ENCODE measurements at places on chromosomes 7 and 10.

DNA sequence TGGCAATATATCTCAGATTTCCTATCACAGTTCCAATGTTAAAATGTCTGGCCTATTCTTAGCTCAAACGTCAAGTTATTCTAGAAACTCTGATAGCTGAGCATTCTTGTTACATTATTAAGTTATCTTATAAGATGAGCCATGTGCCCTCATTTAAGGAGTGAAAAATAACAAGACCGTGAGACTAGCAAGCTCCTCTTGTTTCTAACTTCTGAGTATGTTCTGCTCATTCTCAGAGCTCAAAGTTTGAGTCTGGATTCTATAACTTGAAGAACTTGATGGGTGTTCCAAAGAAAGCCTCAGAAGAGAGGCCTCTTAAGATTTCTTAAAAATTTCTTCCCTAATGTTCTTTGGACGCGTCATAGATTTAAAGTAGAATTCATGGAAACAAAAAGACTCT, 215.2 kb downstream of the HTR7 start:
- no peak for DNase-seq

DNA sequence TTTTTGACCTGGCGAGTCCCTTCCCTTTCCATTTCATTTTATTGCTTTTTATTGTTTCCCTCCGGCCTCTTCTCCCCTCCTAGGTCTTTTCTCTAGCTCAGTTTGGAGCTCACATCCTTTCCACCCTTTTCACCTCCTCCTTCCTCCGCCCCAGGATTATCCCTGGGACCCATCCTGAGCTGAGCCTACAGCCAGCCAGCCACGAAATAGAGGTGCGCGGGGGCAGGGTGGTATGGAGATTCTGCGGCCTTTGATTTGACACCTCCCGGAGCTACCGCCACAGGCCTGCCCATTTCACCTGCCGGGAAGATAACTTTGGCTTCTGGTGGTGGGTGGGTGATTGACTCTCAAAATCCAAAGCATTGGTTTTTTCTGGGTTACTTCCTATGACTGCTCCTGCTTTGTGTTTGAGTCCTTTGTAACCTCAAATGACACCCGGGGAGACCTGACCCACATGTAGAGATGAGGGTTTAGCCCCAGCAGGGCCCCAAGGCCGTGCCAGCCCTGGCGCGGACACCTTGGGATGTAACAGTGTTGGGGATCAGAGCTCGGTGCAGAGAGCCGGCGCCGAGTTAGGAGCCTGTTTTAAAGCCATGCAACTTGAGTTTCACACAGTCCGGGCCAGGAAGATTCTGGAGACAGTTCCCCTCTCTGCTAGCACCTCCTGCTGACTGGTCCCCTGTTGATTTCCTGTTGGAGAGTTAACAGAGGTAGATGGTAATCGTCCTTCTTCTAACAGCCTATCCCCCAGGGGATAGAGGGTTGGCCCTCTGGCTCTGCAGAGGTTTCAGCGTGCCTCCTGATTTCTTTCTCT, 1.5 kb downstream of the DUSP5 start:
- no peak for DNase-seq

GRCh38 chr7:6251653-6252052, 20.8 kb downstream of the CYTH3 start:
- DNase-seq, result no peak

DNA sequence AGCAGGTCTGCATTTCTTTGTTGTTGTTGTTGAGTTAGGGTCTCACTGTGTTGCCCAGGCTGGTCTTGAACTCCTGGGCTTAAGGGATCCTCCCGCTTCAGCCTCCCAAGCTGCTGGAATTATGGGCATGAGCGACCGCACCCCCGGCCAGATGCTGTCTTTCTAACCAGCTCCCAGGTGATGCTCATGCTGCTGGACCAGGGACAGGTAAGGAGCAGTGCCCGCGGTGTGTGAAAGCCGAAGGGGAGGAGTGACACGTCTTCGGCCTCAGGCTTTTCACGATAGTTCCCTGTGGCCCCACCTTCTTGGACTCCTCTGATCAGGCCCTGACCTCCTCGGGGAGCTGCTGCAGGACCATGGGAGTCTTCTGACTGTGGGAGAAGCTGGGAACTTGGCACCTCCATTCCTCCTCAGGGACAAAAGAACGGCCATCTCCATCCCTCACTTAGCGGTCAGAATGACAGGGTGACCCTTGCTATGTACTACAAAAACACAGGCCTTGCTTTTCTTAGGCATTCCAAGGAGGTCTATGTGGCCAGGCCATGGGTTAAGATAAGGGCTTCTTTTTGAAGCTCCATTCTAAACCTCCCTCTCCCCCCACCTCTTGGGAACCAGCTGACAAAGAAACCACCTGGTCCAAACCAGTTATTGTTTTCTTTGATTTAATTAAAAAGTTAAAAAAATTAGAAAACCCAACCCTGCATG, 5.5 kb downstream of the SFRP5 start:
- no peak for DNase-seq

GRCh38 chr7:120156476-120156875, 116.5 kb upstream of the KCND2 start:
- DNase-seq, result no peak

DNA sequence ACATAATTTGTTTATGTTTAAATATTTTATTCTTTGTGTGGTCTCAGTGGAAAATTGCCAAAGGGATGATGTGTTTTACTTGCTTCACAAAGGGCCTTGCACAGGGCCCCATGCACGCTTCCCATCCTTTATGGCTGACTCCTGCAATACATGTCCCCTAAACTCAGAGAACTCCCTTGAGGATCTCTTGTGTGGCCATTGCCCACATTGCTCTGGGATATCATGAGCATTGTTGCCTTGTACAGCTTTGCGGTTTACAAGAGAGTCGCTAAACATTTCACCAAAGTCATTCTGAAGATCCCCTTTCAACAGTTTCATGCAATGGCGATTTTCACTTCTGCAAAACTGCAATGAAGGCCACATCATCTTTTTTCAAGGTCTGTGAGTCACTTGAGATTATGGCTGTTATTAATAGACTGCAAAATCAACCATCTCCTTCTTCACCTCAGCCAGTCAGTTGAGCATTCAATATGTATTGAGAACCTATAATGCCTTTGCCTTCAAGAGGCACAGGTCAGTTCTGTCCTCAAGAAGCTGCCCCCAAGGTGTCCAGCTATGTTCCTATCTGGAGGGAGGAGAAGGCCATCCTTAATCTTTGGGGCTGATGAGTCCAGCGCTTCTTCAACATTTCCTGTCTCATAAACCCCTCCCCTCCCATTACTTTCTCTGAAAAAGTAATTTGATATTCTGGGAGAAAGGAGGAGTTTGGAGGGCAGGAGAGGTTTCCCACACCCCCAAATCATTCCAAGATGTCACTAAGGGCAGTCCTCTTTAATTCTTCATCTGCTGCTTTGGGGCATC, 108.1 kb downstream of the CCDC71L start:
- DNase-seq, result no peak

GRCh38 chr7:91628742-91629141, 251.8 kb downstream of the MTERF1 start:
- no peak for DNase-seq

DNA sequence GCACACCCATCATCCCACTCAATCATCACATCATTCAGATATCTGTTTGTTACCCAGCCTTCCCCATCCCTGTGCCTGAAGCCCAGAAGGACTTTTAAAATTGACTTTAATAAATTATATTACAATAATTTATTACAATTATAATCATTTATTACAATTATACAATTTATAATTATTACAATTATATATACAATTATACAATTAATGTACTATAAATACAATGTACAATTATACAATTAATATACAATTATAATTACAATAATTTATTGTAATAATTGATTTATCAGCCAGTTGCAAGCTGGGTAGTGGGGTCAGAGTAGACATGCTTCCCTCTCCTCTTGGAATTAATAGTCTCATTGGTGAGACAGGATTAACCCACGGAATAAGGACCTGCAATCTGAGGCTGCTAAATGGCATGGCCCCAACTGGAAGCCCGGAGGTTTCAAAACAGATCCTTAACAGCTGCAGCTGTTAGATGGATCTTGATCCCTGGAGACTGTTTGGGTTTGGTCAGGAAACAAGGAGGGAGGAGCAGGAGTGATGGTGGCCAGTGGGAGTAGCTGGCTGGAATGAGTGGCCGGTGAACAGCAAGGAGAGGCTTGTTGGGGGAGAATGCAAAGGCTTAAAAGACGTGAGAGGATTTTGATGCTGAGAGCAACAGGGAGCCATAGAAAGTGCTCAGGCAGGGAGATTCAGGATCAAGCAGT, 402.8 kb upstream of the PODXL start:
- no peak for DNase-seq

GRCh38 chr7:2681929-2682799, 5.8 kb upstream of the AMZ1 start:
- DNase-seq, result no peak

DNA sequence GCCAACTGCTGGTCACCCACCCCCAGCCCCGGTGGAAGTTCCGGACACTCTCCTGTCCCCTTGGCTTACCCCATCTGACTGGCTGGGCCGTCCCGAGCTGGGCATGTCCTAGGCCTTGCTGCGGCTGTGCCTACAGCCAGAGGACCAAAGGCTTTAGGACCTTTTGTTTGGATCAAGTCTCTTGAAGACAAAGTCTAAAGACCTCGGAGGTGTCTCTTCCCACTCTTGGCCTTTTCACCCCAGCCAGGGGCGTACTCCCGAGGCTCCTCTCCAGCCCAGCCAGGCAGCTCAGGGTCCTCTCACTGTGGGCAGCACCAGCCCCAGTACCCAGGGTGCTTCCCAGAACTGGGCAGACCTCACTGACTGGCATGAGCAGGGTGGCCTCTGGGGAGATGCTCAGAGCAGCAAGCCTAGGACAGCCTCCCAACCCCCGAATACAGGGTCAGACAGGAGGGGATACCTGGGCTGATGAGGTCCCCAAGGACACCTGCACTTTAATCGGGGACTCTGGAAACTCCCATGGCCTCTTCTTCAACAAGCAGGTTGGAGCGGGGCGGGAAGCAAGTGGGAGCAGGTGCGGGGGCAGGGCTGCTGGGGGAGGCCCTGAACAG, 2.7 kb upstream of the PWWP2B start:
- no peak for DNase-seq

DNA sequence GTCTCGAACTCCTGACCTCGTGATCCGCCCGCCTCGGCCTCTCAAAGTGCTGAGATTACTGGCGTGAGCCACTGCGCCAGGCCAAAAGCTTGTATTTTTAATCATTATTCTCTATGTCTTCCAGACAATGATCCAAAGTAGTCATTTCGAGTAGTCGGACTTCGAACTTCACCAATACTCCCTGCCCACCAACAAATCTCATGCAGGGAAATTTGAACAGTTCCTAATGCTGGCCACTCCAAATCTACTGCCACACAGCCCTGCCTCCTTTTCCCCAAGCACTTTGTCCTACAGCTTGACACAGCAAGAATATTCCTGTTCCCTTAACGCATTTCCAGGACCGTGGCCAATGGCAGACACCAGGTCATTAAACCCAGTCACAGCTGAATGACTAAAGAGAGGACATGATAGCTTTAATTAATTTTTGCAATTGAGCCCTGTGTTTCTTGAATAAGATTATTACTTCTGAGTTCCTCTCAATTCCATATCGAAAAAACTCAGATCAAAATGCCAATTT, 142.3 kb upstream of the NRP1 start:
- no peak for DNase-seq

DNA sequence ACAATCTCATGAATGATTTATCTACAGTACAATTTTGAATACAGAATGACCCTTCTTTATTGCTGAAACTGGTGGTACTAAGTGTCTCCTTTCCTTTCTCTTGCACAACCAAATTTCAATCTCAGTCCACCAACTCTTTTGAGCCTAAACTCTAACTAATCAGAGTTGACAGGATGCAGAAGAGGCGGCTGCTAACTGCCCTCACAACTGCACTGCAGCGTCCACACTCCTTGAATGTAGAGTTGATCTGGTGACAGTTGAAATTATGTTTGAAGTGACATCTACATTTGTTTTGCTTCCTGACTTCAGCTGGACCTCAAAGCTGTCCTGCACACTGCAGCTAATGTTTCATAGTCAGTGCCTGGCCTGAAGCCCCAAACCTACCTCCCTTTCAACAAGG, 139.6 kb downstream of the ZMYND11 start:
- no peak for DNase-seq

GRCh38 chr10:89144836-89145235, 62.3 kb downstream of the CH25H start:
- DNase-seq, result no peak

GRCh38 chr7:91496251-91496820, 232.1 kb downstream of the FZD1 start:
- no peak for DNase-seq

DNA sequence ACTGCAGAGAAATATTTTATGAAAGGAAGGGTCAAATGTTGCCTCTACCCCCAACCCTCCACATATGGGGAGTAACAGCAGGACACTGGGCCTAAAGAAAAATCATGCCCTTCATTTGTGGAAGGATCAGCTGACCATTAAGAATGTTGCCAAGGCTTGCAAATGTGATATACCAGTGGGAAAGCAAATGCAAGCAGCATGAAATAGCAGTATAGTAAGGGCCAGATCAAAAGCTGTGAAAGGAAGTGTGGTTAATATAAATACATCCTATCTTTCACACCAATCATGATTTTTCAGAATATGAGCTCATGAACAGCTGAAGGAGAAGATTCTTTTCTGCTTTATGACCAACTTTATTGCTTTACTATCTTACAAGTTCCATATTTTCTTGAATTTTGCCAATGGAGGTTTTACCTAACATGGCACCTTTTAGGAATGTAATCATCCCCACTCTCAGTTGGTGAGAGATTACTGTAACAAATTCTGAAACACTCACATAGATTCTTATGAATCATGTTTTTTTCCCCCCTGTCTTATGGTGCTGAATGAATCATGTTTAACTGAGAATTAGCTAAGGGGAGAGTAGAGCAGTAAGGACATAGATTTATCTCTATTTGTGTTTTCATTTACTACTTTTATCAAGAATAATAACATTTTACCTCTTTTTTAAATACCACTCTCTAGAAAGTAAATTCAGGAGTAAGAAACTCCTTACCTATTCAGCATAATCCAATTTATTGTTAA, 12.1 kb upstream of the ATAD1 start:
- DNase-seq, result no peak

- no peak for DNase-seq
These were observed 176.9 kb downstream of the PTPRN2 start for GRCh38 chr7:158410720-158411119.

GRCh38 chr10:1044146-1044545, 4.8 kb downstream of the IDI1 start:
- DNase-seq, result no peak

GRCh38 chr10:45471531-45472310, 97.7 kb downstream of the ALOX5 start:
- no peak for DNase-seq

- no peak for DNase-seq
These were observed 35.4 kb downstream of the GAD2 start for GRCh38 chr10:26251925-26252324.

DNA sequence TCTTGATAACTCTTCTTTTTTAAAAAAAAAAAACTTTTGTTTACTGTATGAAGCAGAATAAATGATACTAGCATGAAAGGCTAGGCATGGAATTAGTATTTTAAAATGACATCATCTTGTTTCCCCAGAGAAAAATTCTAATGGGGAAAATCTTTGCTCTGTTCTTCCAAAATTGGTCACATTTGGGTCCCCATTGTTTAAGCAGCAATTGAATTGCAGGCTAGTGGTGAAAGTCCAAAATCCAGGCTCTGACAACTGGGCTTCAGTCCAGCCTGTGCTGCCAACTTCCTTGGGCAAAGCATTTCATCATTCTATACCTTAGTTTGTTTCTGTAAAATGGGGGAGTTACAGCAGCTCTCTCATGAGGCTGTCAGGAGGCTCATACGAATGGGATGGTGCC, 726.4 kb downstream of the KCNMA1 start:
- DNase-seq, result no peak

Measured in NCI-H2081 (cell line).